ENCODE measurements at places on chromosomes 16 and 17.

GRCh38 chr16:68090130-68090529 is 5.0 kb downstream of the NFATC3 start:
- DNase-seq, result no peak

DNA sequence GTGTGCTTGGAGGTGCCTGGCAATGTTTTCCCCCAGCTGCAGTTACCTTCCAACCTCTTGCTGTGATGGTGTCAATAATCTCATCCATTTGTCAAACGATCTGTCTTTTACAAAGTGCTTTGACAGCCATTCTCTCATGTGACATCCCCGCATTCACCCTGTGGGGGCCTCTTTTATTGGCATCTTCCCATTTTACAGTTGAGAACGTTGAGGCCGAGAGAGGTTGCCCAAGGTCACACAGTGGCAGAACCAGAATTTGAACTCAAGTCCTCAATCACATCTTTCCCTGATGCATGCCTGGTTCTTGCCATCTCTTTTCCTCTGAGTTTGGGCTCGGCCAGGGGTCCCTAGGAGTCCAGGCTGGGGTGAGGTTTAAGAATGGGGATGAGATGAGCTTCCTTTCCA is 1.5 kb downstream of the TAOK2 start:
- no peak for DNase-seq

GRCh38 chr16:61569028-61569427 is 467.2 kb downstream of the CDH8 start:
- no peak for DNase-seq

GRCh38 chr16:88602091-88602490 is 31.9 kb downstream of the ZC3H18 start:
- DNase-seq, result no peak

DNA sequence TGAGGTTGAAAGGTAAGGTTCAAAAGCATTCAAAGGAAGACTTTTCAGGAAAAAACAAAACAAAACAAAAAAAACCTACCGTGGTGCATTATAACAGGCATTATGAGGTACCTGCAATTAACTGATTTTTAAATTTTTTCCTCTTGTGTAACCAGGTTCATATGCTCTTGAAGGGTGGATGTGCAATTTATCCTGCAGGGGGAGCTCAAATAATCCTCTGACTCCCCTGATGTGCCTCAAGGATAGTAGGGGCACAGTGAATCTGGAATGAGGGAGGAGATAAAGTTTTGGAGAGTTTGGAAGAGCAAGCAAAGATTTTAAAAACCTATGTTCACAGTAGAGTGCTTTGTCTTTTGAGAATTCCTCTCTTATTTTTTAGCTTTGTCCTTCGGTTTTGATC is 1349.4 kb downstream of the CDH8 start:
- no peak for DNase-seq

DNA sequence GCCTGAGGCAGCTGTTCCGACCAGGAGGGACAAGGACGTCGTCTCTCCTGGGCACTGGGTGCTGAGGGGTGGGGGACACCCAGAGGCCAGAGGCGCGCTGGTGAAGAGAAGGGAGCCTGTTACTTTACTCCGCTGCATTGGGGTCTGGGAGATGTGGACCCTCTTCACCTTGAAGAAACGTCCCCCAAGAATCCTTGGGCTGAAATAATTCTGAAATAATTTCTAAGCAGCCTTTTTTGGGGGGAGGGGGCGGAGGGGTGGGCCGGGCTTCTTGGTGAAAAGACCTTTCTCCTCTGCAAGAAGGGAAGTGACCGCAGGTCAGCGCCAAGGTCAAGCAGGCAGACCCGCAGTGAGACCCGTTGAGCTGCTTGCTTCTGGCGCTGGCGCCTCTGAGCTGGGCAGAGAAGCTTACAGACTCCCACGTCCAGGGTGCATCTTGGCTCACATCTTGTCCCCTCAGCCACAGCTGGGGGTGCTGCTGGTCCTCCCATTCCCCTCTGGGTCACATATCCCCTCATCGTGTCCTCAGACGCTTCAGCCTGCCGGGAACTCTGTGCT is 1.1 kb downstream of the SYT17 start:
- no peak for DNase-seq

DNA sequence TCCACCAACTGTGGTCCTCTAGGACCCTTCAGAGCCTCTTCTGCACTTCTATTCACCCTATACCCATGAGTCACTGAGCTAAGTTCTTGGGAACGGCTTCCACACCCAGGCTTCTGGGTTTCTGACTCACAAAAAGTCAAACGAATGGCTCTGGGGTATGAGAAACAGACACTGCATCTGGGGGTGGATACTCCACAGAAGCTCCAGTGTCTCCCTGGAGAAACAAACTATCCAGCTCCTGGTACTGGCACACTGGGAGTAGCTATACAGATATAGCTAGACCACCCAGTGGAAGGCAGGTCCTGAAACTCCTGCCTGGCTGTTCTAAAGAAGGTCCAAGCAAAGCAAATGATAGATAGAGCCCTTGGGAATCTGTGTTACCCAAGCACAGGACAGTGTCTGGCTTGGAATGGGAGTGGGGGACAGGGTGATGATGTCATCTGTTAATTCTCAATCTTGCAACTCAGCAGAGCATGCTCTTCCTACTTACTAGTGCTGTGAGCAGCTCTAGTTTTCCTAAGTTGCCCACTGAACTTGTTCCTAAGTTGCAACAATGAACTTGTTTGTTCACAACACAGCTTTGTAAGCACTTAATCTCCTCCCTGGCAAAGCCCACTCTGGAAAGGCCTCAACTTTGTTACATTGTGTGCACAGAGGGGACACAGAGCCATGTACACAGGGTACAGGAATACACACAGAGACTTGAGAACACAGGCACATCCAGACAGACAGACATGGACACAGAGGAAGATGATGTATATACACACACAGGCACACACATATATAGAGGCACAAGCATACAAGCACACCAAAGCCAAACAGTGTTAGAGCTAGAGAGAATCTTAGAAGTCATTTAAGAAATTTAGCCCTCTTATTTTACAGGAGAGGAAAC is 6.7 kb downstream of the MMP28 start:
- no peak for DNase-seq
